Stimulated activated CD4-positive, alpha-beta T cell treated with anti-CD3 and anti-CD28 coated beads, Interleukin-1b, Interleukin-23, amount 100 ng/mL, for 24 hours (primary cell): ENCODE measurements at places on chromosomes 16 and 17.

DNA sequence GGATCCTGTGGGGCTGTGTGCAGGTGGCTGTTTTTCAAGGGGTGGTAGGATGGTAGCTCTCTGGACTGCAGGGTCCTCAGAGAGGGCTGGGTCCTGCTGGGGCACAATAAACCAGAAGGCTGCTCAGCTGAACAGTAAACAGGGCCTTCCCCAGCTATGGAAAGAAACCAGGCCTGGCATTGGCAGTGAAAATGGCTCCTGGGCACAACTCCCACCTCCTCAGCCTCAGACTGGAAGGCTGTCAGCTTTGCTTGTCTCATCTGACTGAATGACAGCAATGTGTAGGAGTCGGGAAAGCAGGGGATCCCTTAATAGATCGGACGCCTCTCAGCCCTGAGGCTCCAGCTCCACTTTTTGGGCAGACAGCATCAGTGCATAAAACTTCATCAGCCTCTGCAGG lies 59.8 kb upstream of the NLRP1 start:
- no peak for DNase-seq

- DNase-seq: no peak
Observed at GRCh38 chr17:10055262-10055975, 143.0 kb downstream of the GAS7 start.

- no peak for DNase-seq
Observed at GRCh38 chr17:44361292-44362260, 2.1 kb downstream of the FAM171A2 start.

DNA sequence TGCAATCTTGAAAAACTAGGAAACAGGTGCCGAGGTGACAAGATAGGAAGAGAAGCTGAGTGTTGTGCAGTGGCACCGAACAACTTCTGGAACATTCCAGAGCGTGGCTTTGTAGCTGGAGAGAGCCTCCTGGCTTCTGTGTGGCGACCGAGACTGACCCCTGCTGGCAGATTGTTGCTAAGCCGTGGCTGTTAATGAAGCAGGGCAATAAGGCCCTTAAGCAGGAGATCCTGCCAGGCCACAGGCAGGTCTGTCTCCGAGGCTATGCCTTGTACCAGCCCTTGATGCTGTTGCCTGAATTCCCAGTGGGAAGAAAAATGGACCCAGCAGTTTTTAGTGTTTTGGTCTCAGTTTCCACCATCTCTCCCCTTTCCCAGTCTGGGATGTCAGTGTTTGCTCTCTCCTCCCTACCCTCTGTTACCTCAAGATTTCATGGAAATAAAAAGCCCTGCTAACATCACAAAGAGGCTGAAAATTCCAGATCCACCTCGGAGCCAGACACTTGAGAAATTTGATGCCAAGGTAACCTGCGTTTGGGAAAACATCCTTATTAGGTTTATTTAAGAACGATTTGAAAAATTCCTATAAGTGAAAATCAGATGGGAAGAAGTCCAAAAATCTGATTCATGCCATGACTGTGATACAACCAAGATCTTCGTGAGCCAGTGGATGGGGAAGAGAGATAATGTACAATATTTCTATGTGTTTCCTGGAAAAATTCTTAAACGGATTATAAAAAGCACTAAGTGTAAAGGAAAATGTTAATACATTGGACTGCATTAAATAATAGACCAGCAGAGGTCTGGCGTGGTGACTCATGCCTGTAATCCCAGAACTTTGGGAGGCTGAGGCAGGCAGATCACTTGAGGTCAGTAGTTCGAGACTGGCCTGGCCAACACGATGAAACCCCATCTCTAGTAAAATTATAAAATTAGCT lies 265.1 kb downstream of the PRKCA start:
- DNase-seq: peak; percentile 64

GRCh38 chr17:19905502-19905901 lies 37.8 kb upstream of the ULK2 start:
- DNase-seq: no peak

GRCh38 chr17:6596941-6597340 lies 40.6 kb upstream of the PITPNM3 start:
- DNase-seq: no peak

DNA sequence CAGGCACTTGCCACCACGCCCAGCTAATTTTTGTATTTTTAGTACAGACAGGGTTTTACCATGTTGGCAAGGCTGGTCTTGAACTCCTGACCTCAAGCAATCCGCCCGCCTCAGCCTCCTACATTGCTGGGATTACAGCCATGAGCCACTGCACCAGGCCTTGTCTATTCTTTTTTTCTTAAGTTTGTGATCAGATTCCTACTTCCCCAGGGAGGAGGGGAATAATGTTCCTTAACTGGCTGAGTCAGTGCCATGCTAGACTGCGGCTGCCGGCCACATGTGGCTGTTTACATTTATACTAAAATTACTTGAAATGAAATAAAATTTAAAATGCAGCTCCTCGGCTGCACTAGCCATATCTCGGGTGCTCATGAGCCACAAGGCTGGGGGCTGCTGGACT lies 27.8 kb upstream of the USP36 start:
- no peak for DNase-seq

GRCh38 chr17:45396496-45397205 lies 36.0 kb downstream of the ARHGAP27 start:
- DNase-seq: no peak

DNA sequence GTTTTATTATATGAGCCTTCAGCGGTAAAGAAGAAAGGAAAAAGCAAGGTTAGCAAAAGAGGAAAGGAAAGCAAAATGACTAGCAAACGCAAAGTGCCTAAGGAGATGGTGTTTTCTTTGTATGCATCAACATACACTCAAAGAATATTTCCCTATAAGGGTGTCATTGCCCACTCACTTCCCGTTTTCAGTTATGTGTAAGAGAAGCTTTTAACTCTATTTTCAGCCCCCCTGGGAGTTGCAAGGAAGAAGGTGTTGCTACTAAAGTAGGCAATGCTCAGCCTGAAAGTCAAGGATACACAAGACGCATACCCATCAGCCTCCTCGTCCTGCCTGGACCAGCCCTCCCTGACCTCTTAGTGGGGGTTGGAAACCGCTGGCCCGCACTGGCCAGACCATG lies 267.7 kb upstream of the ZFHX3 start:
- DNase-seq: no peak

GRCh38 chr16:22075776-22076175 lies 16.6 kb upstream of the VWA3A start:
- DNase-seq: no peak

GRCh38 chr16:72399811-72400210 lies 227.9 kb upstream of the PMFBP1 start:
- DNase-seq: no peak

GRCh38 chr16:78005881-78006280 lies 16.5 kb upstream of the CLEC3A start:
- DNase-seq: no peak

GRCh38 chr17:35064516-35065215 lies 1.2 kb upstream of the RFFL start:
- no peak for DNase-seq

GRCh38 chr17:5762191-5762590 lies 177.9 kb upstream of the NLRP1 start:
- no peak for DNase-seq

DNA sequence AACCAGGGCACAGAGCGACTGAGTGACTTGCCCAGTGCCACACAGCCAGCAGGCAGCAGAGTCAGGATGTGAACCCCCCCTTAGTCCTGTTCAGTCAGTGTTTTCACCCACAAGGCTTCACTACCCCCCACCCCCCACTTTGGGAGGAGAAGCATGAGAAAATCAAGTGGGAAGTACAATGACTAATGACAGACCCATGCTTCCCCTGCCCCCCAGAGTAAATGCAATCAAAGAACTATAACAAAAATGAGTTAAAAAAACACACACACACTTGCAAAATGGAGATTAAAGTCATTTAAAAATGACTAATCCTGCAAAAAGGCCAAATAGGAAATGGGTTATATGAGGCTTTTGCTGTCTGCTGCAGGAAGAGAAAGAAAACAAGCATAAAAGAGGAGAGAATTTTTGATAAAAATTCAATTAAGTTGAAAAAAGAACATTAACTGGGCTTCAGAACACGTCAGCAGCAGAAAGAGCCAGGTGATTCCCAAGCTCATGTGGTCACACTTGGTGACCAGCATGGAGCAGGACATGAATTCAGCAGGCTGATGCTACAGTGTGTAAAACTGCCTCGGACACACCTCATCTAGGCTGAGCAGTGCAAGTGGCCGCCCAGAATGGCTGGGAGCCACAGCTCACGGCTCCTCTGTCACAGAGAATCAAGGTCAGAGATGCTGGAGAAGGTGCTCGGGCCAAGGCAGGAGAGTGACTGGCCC lies 212.3 kb downstream of the ZNF423 start:
- DNase-seq: no peak

DNA sequence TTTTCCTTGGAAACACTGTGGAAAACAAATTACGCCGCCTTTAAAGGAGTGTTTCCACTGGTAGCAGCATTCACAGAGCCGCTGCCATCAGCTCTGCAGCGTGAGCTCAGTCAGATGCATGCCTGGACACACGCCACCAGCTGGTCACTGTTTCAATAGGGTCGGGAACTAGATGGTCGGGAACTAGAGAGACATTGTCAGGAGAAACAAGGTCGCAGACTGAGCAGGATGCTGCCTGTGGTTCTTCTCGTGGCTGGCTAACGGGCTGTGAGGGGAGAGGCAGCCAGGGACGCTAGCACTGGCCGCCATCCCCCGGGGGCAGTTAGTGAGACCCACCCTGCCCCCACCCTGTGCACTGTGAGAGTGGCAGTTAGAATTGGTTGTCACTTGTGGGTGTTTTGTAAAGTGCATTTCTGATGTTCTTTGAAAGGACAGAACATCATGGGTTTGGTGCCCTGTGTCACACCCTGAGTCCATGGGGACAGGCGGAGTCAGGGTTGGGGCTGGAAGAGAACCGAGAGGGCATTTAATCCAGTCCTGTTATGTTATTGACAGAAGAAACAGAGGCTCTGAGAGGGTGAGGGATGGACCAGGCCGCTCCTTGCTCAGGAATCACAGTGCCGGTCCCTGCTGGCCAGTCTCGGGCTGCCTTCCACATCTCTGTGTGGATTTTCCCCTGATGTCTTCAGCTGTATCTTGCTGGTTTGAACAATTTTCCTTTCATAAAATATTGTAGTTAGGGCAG lies 86.3 kb downstream of the SPECC1 start:
- no peak for DNase-seq

DNA sequence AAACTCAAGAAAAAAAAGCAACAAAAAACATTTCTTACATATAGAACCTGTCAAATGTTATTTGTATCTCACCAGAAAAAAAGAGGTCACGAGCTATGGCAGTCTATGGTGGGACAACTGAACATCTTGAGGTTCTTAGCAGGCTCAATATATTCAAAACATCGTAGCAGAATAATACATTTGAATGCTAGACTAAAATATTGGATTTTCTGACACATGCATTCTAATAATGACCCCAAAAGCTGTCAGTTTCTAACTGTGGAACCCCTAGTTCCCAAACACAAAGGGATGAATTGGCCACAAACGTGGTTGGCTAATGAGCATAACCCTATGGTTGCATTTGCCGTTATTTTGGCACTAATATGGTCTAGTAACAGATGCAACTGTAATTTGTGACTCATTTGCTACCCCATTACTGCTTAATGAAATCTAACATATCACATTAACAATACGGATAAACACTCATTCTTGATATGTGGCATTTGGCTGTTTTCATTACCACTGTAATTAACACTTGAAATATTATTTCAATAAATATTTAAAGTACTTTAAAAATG lies 81.2 kb downstream of the TOX3 start:
- DNase-seq: no peak

GRCh38 chr16:3787924-3788661 lies 70.8 kb upstream of the TRAP1 start:
- DNase-seq: no peak

GRCh38 chr16:52573365-52574299 lies 26.7 kb upstream of the TOX3 start:
- DNase-seq: no peak

- peak; percentile 63 for DNase-seq
Observed at GRCh38 chr17:41548844-41549595, 20.9 kb upstream of the KRT19 start.

DNA sequence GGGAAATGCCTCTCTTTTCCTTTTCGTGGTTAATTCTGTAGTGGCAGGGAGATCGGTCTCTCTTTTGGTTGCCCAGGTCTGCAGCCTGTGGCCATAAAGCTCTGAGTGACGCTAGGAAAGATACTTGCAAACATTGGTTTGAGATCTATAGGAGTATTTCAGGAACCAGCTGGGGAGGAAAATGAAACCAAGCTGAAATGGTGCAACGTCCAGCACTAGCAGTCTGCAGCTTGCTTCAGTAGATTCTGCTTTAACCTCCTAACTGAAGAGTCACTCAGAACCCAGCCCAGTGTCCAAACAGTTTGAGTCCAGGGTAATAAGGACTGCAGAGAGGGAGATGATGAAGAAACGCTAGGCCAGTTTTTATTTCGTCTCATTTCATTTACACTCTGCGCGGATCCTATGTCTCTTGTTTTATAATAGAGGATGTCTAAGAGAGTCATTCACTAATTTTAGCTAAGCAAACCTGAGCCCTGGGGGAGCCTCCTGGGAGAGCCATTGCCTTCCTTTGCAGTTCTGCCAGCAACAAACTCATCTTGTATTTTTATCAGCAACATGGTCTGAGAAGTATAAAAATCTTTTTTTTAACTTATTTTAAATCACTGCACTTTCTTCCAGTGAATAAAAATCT lies 12.0 kb downstream of the SP2 start:
- DNase-seq: no peak

DNA sequence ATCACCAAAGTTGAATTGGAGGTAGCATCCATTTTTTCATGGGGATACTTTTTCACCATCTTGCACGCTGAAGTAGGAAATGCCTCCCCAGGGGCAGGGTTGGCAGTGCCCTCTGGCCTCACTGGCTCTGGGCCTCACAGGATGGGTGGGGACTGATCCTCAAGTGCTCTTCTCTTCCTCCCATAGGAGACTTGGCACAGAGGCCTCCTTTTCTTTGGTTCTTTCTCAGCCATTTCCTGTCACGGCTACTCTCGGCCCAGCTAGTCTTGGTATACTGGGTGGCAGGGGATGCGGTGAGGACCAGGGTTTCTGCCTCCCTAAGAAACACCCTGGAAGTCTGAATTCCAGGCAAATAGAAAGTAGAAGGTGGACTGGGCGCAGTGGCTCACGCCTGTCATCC lies 58.2 kb downstream of the PECAM1 start:
- no peak for DNase-seq

GRCh38 chr17:77036136-77036840 lies 104.5 kb upstream of the SEC14L1 start:
- no peak for DNase-seq

GRCh38 chr17:10285896-10286295 lies 86.9 kb downstream of the MYH13 start:
- DNase-seq: no peak
